ENCODE measurements at places on chromosomes 7 and 10.

DNA sequence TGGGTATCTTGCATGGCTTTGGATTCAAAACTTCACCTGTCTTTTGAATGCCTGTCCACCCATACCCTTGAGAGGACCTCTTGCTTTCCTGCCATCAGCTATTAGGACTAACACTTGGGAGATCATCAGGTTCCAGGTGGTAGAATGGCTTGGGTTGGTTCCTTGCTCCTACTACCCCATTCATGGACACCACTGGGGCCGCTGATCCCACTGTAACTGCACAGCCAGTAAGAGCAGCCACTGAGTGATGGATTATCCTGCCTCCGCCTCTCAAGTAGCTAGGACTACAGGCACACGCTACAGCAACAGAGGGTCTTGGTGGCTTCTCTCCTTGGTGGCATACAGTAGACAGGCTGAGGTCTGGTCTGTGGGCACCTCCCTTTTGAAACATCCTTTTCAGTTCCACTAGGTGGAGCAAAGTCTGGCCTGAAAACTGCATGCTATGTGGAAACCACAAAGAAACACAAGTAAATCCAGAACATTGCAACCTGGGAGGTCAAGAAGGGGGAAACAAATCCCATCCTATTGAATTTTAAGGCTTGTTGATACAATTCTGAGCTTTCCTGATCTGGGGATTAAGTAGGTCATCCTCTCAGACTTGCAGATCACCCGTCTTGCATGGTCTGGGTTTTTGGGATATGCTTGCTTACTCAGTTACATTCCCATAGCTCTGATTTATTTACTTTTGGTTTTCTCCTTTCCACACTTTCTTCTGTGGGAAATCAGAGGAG, 9.4 kb downstream of the WBP1L start:
- DNase-seq, result no peak

DNA sequence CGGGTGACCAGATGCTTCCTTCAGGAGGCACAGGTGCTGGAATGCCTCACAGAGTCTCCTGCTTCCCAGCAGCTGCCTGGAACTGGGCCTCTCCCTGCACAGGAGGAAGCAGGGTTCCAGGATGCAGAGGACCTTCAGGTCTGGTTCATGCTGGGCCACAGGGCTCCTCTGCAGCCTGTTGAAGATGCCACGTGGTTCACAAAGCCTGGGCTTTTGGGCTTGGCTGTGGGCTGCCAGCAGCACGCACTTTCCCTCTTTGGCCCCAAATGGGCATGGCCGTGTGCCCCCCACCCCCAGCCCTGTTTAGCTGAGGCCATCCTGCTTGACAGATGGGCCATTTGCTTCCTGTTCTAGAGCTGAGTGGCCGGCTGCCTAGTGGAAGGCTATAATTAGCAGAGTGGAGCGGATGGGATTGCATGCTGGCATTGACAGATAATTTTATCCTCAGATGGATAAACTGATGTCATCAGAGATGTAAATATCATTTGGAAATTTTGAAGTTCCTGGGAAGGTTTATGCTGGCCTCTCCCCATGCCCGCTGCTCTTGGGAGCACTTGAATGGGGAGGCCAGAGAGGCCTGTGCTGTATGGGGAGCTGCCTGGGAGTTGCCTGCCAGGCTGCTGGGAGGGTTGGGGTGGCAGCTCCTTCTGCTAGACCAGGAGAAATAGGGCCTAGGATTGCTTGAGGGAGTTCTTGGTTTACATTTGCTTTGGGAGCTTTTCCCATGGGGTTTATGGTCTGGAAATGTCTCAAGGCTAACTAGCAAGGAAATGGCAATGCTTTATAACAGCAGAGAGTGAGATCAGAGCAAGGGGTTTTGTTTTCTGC, 28.2 kb downstream of the TSPAN15 start:
- no peak for DNase-seq

DNA sequence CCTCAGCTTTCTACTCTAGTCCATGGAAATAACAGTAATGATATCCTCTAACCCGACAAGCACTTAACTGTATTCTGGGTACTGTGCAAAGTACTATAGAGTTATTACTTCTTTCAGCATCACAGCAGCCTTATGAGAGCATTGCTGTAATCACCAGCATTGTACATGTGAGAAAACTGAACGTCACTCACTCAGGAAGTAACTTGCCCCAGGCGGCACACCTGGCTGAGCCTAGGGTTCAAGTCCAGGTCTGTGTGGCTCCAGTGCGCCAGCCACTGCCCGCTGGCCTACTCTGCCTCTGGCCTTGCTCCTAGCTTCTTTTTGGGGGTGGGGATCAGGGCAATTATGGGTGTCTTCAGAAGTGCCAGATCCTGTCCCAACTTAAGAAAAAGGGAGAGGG, 50.5 kb downstream of the ZMIZ1 start:
- DNase-seq, result no peak

DNA sequence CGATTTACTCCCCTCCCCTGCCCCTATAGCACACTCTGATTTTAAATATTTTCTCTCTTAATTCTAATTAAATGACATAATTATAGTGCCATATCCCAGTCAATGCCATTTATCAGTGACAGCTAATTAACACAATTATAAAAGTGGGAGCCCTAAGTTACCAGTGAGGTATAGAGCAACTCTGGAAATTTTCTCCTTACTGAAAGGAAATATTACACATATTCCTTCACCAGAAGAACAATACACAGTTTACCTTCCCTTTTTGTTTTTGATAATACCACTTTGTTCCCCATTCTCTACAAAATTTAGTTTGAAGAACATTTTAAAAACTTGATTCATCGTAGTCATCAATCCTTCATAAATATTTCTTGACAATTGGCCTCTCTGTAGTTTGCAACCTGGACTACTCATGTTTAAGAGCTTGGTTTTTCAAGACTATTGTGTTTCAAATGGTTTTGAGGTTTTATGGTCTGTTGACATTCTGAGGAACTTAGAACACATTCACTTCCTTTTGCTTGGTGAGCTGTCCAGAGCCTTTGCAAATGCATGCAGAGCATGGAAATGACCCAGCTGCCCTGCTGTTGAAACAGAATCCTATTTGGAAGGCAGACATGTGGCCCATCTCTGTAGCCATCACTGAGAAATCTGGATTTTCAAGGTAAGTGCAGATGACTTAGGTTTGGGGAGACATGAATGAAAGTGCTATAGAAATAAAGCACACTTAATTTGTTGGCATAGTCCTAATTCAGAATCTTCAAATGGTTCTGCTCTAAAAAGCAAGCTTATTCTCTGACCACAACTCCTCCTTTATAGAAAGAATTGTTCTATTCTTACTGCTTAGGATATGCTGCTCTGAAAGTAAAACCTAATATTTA, at the start of gene GPR141:
TSS of gene GPR141 (plus strand) at position 521 of the 875 bp plus-strand sequence. CDS start 56,628 bp downstream, outside the sequence.
- no peak for DNase-seq

- no peak for DNase-seq
These were observed 33.6 kb upstream of the VSIR start for GRCh38 chr10:71806704-71807556.

GRCh38 chr7:3117488-3118231, 74.0 kb upstream of the CARD11 start:
- DNase-seq, result no peak

GRCh38 chr7:117012696-117013095, 59.4 kb downstream of the ST7 start:
- no peak for DNase-seq

- no peak for DNase-seq
These were observed 113.6 kb downstream of the PRLHR start for GRCh38 chr10:118481871-118482270.

DNA sequence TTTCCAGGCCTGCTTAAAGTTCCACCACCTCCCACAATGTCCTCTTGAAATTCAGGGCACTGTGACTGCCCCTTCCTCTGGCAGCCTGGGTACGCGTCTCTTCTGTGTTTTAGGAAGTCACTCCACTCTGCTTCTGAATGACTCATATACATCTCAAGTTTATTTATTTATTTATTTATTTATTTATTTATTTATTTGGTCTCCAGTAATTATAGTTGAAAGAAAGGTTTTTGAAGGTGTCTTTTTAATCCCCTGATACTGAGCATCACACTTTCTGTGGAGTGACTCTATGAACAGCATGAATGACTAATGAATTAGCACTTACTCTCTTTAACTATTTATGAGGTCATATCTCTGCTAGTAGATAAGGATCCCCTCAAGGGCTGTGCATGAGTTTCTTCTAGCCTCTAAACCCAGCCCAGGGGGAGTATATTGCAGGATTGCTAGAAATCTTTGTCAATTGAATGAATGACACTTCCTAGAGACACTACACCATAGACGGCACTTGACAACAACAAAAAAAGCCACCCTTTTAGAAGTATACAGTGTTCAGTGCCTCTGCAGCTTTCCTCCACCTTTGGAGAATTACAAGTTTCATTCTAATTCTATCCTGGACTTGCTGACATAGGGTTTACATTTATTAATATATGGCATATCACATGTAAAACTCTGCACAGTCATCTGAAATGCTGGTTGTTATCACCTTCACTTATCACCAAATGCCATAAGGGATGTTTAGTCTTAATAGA, 2.1 kb downstream of the MACC1 start:
- DNase-seq, result no peak

DNA sequence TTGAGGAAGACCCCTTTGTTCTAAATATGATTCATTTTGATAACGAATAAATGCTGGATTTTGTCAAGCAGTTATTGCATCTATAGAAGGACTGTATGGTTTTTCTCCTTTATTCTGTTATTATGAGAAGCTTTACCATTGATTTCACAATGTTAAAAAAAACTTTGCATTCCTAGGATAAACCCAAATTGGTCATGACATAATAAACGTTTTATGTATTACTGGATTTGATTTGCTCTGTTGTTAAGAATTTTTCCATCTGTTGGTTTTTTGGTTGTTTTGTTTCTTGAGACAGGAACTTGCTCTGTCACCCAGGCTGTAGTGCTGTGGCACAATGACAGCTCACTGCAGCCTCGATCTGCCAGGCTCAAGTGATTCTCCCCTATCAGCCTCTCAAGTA, 2.2 kb upstream of the DNA2 start:
- DNase-seq, result no peak

GRCh38 chr10:29386342-29386999, 97.6 kb downstream of the LYZL1 start:
- DNase-seq, result no peak

- DNase-seq, result no peak
These were observed 11.7 kb downstream of the CPA5 start for GRCh38 chr7:130356121-130356875.

GRCh38 chr7:122161628-122162027, 17.6 kb upstream of the AASS start:
- DNase-seq, result no peak

- DNase-seq, result no peak
These were observed 5.5 kb upstream of the UNC5B start for GRCh38 chr10:71206911-71207310.

DNA sequence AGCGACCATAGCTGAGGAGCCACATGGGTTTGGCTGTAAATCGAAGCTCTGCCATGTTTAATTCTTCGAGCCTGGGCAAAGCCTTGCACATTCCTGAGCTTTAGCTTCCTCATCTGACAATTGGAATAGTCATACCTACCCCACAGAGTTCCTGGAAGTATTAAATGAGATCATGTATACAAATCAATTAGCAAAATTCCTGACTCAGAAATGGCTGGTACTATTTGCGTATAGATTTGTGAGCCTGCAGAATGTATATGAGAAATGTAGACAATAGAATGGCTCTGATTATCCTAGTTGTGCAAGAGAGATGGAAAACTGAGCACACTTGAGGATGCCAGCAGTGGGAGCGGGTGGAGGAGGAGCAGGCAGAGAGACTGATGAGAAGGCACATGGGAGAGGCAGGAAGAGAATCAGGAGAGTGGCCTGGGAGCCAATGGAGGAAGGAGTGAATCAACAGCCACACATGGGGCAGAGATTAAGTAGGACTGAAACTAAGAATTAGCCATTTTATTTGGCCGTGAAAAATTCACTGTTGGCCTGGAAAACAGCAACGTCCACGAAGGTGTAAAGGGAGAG, 128.0 kb upstream of the C1GALT1 start:
- no peak for DNase-seq

DNA sequence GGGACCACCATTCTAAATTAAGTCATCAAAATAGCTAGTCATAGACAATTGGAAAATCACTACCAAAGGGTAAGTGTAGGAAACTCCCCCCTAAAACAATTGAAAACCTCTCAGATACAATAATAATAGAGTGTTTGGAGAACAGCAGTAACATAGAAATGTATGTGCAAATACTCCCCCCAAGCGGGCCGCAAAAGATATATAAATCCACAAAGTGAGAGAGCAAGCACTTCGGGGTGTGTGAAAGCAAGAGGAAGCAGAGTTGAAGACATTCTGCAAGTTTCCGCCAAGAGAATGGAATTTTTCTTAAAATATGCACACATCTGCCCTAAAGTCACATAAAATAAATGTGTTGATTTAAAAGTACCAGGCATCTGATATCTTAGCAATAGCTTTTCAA, 33.3 kb downstream of the CHCHD3 start:
- no peak for DNase-seq

GRCh38 chr7:27248911-27249723, 6.5 kb downstream of the EVX1 start:
- no peak for DNase-seq

- DNase-seq, result no peak
These were observed 132.6 kb downstream of the SEMA3D start for GRCh38 chr7:85054306-85054705.

GRCh38 chr10:43299579-43299978, 32.7 kb upstream of the RASGEF1A start:
- no peak for DNase-seq

DNA sequence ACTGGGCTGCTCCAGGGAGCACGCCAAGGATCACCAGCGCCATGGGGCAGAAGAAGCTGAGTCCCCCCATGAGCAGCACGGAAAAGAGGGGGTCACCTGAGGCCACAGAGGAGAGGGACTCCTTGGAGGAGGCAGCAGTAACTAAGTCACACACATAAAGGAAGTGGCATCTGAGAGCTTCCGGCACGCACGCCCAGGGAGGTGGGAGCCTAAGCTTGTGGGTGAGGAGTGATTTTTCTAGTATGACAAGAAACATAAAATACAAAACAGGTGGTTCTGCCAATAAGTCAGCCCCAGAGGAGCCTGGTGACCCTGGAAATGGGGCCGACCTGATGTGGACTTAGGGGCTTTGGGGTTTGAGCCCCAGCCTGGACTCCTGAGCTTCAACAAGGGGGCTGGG, 60.8 kb downstream of the CARD11 start:
- DNase-seq, result peak; percentile 46

GRCh38 chr10:103910442-103911012, 7.5 kb downstream of the STN1 start:
- no peak for DNase-seq

DNA sequence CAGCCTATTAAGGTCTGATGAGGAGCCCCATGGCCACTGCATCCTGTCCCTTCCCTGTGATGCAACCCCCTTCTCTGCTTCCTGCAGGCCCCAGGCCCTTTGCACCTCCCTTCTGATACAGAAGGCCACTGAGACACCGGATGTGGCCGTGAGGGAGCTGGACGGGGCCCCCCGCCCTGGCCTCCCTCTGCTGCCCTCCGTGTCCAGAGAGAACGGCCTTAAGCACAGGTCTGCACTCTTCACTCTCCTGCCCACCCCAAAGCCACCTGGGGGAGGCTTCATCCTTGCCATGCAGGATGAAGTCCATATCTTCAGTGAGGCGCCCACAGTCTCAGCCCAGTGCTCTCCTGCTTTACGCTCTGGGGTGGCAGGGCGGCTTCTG, 86.9 kb upstream of the GNA12 start:
- no peak for DNase-seq

Measured in activated CD8-positive, alpha-beta memory T cell treated with anti-CD3 and anti-CD28 coated beads for 4 hours (primary cell).